Stimulated activated CD8-positive, alpha-beta memory T cell treated with anti-CD3 and anti-CD28 coated beads, Interleukin-2, amount 100 ng/mL, for 1 hour (primary cell): ENCODE measurements at places on chromosomes 2 and 18.

GRCh38 chr18:21489119-21489750, 111.3 kb downstream of the ESCO1 start:
- DNase-seq, result no peak

DNA sequence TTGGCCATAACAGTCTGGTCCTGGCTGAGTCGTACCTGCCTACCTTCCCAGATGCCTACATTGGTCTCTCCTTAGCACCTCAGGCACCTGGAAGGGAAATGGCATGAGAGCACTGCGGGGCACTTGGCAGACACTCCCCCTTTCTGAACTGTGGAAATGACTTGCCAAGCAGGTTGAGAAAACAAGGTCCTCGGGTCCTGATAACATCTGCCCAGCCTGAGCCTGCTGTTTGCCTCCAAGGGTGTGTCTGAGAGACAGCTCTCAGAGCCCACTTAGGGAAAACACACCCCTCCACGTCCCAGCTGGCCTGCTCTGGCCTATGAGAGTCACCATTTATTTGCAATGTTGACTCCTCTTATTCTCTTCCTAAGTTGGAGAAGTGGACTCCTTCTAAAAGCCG, 10.5 kb downstream of the FAM110C start:
- no peak for DNase-seq

DNA sequence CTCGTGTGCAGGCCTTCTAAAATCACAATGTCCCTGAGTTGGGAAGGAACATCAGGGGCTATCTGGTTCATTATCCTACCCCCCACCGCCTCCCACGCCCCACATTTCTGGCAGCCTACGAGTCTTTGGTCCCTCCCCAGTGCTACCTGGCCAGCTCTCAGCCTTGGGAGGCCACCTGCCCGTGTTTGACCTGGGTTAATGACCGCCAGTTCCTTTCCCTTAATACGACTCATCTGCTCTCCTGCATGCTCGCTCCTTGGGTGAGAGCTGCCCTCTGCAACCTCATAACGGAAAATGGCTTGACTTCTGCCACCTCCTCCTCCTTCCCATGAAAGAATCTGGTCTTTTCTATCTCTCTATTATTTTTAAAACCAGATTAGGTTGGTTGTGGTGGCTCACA, 112.5 kb downstream of the NEDD4L start:
- no peak for DNase-seq

DNA sequence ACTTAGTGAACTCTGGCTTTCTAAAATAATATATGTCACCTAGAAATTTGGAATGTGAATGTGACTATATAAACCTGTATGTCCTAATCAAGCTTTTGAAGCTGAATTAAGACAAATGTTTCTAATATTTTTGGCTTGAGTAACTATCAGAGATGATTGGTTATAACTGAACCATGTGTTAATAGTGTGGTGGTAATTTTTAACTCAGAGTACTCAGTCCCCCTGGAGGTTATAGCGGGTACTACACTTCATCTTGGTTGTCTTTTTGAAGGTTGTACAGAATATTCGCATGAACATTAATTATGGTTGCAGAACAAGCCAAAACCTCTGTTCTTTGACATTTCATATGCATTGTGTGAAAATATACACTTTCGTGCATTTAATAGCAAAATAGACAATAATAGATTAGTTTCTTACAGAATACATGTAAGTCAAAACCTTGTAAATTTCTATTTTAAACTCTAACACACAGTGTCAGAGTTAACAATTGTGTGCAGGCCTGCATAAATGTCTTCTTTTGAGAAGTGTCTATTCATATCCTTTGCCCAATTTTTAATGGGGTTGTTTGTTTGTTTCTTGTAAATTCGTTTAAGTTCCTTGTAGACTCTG, 86.0 kb downstream of the OSBPL6 start:
- DNase-seq, result no peak

- DNase-seq, result no peak
Observed at GRCh38 chr2:43080571-43081021, 145.8 kb downstream of the ZFP36L2 start.

DNA sequence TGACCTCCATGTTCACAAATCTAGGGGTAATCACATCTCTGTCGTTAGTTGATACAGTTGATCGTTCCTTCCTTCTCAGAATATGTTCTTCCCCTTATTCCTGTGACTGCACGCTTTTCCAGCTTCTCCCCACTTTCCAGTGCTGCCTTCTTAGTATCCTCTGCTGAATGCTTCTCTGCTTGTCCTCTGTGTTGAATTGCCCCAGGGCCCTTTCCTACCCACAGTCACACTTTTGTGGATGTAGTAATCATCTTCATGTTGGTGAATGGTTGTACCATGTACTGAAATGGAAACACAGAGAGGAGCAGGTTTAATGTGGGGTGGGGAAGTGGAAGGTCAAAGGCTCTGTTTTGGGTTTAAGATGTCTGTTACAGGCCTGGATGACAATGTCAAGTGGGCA, 47.2 kb downstream of the EML6 start:
- no peak for DNase-seq

GRCh38 chr2:29215073-29215472, 99.9 kb downstream of the CLIP4 start:
- no peak for DNase-seq
